ENCODE measurements at places on chromosomes 1 and 21.
A peak's percentile ranks its signal among the peaks of the same experiment; 100 is the strongest.

DNA sequence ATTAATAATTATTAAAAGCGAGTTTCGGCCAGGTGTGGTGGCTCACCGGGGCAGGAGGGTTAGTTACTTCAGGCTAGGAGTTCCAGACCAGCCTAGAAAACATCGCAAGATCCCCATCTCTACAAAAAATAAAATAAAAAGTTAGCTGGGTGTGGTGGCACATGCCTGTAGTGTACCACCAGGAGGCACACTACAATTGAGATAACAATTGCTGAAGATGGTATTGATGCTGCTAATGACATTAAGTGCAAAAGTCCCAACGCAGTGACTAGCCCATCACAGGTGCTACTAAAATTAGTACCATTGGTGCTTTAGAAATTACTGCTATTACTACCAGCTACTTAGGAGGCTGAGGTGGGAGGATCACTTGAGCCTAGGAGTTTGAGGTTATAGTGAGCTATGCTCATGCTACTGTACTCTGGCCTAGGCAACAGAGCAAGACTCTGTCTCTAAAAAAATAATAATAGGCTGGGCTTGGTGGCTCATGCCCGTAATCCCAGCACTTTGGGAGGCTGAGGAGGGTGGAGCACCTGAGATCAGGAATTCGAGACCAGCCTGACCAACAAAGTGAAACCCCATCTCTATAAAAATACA lies 156.6 kb downstream of the GREM2 start:
- no peak for DNase-seq

GRCh38 chr1:9025449-9025848 lies 774 bp downstream of the SLC2A7 start:
- DNase-seq: no peak

- DNase-seq: no peak
These were observed 95.9 kb downstream of the HIVEP3 start for GRCh38 chr1:41822866-41823265.

GRCh38 chr1:50605186-50605875 lies 182.1 kb upstream of the DMRTA2 start:
- no peak for DNase-seq

DNA sequence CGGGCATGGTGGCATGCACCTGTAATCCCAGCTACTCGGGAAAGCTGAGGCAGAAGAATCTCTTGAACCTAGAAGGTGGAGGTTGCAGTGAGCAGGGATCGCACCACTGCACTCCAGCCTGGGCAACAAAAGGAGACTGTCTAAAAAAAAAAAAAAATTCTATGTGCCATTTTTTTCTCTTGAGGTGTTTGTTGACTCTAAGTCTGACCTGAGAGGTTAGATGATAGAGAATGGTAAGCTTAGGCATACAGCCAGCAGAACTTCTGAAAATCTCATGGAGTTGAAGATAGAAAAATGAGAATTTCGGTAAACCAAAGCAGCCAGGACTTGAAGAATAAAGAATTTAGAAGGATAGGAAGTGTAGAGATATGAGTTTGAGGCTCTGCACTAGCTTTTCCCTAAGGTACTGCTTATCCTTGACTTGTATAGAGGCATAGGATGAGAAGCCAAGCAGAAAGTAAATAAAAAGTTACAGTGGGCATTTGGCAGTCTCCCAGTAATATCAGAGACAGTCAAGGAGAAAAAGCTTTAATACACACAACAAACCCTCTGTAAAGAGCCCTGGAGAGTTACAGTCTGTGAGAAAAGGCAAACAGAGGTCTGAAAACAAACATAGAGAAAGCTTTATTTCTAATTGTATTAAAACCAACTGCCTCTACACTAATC lies 24.3 kb downstream of the F13B start:
- no peak for DNase-seq

- no peak for DNase-seq
These were observed 124.8 kb downstream of the RIPK4 start for GRCh38 chr21:41641821-41642701.

GRCh38 chr1:184506481-184506880 lies 119.7 kb downstream of the C1orf21 start:
- DNase-seq: no peak

DNA sequence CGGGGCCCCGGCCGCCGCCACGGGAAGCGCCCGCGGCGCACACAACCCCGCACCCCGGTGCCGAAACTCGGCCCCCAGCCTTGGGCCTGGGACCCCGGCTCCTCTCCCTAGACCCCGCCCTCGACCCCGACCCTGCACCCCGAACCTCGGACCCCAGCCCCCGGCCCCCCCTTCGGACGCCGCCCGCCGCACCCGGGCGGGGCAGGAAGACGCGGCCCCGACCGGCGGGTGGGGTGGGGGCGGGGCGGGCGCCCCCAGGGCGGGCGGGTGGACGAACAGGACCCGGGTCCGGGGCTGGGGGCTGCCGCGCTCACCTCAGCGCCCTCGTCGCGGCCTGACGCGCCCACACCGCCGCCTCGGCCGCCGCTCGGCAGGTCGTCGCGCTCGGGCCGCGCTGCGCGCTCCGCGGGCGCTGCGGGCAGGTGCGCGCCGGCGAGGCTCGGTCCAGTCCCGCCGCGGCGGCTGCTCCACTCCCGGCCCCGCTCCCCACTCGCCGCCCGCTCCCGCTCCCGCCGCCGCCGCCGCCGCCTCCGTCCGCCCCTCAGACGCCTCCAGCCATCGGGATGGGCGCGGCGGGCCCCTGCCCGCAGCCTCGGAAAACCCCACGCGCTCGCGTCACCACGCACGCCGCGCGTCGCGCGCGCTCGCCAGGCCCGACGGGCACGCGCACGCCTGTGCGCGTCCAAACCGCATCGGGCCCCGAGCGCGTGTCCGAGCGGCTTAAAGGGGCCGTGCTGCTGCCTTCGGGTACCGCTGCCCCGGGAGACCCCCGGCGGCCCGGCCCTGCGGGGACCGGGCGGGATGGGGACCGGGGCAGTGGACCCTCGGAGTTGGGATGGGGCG lies at the start of gene GNB1:
Gene GNB1 (minus strand): TSS at position 582 of the 843 bp plus-strand sequence. CDS start 65,634 bp downstream, outside the sequence.
- peak; percentile 85 for DNase-seq

DNA sequence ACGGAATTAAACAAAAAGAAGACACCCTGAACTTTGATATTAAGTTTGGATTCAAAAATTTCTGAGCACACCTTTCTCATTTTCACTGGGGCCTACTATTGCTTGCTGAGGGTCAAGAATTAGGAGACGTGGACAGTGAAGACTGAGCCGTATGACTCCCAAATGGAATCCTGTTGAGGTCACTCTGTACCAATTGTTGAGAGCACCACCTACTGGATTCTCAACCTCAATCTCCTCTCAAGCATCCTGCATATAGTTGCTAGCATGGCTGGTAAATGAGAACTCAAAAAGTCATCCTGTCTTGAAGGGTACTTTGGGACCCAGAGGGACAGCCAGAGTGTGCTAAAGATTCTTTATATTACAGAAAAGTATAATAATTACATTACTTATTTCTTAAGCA lies 20.2 kb upstream of the MTR start:
- DNase-seq: no peak

GRCh38 chr1:177164380-177165068 lies at the start of gene ASTN1:
Gene ASTN1, minus strand, starts transcription at chr1:177164712. Its CDS starts 36 bp downstream, at chr1:177164676.
- no peak for DNase-seq

DNA sequence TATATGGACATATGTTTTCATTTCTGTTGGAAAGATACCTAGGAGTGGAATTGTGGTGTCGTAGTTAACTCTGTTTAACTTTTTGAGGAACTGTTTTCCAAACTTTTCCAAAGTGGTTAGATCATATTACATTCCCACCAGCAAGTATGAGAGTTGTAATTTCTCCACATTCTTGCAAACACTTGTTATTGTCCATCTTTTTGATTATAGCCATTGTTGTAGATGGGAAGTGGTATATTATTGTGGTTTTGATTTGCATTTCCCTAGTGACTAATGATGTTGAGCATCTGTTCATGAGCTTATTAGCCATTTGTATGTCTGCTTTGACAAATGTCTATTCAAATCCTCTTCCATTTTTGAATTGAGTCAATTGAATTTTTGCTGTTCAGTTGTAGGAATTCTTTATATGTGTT lies 19.8 kb downstream of the CAMTA1 start:
- no peak for DNase-seq

- no peak for DNase-seq
These were observed 3.9 kb upstream of the CD247 start for GRCh38 chr1:167522246-167522645.

DNA sequence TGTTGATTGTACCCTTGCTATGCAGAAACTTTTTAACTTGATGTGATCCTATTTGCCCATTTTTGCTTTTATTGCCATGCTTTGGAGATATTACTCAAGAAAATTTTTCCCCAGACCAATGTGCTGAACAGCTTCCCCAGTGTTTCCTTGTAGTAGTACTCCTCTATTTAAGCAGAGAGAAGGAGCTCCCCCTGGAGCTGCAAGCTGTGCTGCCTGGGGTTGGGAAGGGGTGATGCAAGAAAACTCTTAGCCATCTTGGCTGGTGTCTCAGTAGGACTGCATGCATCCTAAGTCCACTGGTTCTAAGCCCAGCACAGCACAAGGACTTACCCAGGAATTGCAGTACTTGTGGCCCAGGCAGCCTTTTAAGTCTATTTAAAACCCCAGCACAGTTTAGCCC lies 121.6 kb downstream of the NTMT2 start:
- DNase-seq: no peak

DNA sequence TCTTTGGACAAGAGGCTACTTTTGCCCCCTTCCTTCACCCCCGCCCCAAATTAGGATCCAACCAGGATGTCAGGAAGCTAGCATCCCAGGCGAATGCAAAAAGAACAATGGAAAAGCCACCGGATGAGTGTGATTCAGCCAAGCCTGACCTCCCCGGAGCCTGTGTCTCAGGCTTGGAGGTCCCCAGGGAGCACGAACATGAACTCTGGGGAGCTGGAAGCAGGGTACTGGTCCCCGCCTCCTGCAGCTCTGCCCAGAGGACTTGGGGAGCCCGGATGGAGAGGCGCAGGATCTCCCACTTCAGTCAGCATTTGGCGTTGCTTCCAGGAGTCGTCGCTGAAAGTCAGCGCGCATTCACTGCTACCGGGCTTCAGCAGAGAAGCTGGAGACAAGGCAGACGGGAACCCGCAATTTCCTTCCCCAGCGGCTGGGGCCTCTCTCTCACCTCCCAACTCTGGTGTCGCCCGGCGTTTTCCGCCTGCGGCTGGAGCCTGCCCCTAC lies 1.8 kb upstream of the TBX15 start:
- no peak for DNase-seq

DNA sequence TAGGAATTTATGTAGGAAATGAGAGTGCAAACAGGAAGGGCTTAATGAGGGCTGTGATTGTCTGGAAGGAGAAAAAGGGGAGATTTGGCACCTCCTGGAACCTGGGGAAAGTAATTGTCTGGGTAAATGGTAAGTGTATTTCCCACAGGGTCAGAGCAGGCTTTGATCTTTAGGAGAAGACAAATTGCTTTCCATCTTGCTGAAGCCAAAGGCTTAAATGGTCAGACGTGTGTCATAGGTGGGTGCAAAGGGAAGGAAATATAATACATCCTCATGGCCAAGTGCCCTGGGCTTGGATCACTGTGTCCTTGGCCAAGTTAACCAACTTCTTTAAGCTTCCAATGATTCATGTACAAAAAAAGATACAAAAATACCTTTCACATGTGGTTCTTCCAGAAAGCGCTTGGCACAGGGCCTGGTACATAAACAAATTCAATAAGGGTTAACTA lies 1.3 kb upstream of the DUSP23 start:
- DNase-seq: no peak

DNA sequence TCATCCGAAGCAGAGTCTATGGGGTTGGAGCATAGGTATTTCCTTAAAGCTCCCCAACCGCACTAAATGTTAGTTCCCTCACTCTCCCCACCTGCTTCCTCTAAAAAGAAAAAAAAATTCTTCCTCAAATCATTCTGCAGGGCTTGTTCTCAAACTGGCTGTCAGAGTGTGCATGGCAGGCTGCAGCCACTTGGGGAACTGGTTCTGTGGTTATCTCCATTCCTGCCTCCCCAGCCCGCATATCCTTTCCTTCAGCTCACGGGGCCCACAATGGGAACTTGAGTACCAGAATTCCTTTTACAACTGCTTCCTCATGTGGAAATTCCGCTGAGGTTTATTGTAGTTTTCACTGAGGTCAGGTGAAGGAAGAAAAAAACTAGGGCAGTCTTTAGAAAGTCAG lies 159.2 kb downstream of the PIGK start:
- DNase-seq: no peak

DNA sequence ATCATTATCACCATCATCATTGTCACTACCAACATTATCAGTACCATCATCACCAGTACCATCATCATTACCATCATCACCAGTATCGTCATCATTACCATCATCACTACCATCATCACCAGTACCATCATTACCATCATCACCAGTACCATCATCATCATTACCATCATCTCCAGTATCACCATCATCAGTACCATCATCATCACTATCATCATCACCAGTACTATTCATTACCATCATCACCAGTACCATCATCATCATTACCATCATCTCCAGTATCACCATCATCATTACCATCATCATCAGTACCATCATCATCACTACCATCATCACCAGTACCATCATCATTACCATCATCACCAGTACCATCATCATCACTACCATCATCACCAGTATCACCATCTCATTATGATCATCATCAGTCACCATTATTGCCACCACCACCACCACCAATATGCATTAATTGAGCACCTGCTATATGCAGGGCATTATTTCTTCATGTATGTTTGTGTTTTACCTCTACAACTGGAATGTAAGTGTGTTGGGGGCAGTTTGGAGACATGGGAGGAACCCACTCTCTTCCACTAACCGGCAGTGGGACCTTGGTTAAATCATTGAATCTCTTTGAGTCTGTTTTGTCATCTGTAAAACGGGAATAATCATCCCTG lies 7.0 kb downstream of the ZBTB8B start:
- DNase-seq: no peak
